Neural crest cell (in vitro differentiated cells): ENCODE measurements at places on chromosomes 16 and 17. TPM values are rescaled to one million over a fixed set of nuclear protein-coding genes. Genes with fewer than 3 reads are reported as not detected.

Gene KRTAP9-2
- total RNA-seq, result not detected in 2 replicates

Gene TPSAB1
- total RNA-seq, result not detected in 2 replicates

GRCh38 chr17:7223375-7223774 is 3.6 kb downstream of the ACADVL start:
- H3K27ac ChIP-seq, result no peak overlapping the region
- peaks cover 14% of the 10 kb centered on the region for H3K36me3 ChIP-seq
- peaks cover 27% of the 10 kb centered on the region for H3K27me3 ChIP-seq
- H3K4me1 ChIP-seq, result peaks cover 29% of the 10 kb centered on the region
- H3K4me3 ChIP-seq, result peak overlapping the region; percentile 98

- peaks cover 7% of the 10 kb centered on the region for H3K36me3 ChIP-seq
- H3K4me1 ChIP-seq, result peaks cover 26% of the 10 kb centered on the region
- H3K27ac ChIP-seq, result peak overlapping the region; percentile 72
- H3K27me3 ChIP-seq, result peaks cover 4% of the 10 kb centered on the region
- H3K4me3 ChIP-seq, result peak overlapping the region; percentile 94
These were observed 498 bp downstream of the LRRC37B start for GRCh38 chr17:32007463-32008298.

DNA sequence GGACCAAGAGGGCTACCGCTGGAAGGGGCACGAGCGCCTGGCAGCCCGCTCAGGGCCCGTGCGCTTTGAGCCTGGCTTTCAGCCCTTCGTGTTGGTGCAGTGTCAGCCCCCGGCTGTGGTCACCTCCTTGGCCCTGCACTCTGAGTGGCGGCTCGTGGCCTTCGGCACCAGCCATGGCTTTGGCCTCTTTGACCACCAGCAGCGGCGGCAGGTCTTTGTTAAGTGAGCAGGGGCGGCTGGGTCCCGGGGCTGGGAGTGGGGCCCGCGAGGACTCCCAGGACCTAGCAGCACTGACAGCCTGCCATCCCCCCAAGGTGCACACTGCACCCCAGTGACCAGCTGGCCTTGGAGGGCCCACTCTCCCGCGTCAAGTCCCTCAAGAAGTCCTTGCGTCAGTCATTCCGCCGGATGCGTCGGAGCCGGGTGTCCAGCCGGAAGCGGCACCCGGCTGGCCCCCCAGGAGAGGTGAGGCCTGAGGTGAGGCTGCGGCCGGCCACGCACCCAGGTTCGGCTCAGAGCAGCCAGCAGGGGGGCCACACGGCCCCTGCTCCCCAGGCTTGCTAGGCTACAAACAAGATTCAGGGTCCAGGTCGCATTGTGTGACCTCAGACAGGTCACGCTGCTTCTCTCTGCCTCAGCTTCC is 17.4 kb upstream of the MYO15B start:
- H3K36me3 ChIP-seq, result no peaks in the 10 kb centered on the region
- H3K27me3 ChIP-seq, result no peaks in the 10 kb centered on the region
- peaks cover 7% of the 10 kb centered on the region for H3K4me1 ChIP-seq
- DNase-seq, result no peak
- H3K27ac ChIP-seq, result no peak overlapping the region
- no peak overlapping the region for H3K4me3 ChIP-seq

DNA sequence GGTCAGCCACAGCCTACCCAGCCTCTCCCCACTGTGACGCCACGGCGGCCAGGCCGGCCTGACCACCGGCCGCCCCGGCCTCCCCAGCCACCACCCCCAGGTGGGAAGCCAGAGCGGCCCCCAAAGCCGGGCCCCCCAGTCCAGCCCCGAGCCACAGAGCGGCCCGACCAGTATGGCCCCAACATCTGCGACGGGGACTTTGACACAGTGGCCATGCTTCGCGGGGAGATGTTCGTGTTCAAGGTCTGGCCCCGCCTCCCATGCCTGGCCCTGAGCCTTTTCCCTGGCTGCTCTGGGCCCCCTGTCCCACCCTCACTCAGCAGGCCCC is 16.0 kb downstream of the MMP15 start:
- no peaks in the 10 kb centered on the region for H3K27me3 ChIP-seq
- H3K4me1 ChIP-seq, result no peaks in the 10 kb centered on the region
- DNase-seq, result no peak
- H3K27ac ChIP-seq, result no peak overlapping the region
- H3K36me3 ChIP-seq, result peaks cover 5% of the 10 kb centered on the region

GRCh38 chr17:68260051-68260762 is 12.4 kb downstream of the AMZ2 start:
- H3K4me1 ChIP-seq, result peaks cover 20% of the 10 kb centered on the region
- no peak overlapping the region for H3K4me3 ChIP-seq
- H3K27ac ChIP-seq, result no peak overlapping the region
- H3K27me3 ChIP-seq, result no peaks in the 10 kb centered on the region
- no peak for DNase-seq
- H3K36me3 ChIP-seq, result peaks cover 8% of the 10 kb centered on the region

DNA sequence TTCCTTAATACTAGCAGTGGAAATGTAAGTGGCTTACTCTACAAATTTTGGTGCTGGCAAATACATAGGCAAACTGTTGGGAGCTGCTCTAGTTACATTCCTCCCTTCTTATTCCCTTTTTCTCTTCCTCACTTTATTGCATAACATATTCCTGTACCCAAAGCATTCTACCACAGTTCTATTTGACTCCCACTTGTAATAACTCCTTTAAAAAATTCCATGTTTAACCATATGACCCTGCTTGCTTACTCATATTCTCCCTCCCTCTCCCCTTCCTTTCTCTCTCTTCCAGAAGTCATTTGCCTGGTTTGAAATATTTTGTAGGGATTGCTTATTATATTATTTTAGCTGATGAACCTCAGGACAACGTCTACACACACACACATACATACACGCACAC is 22.7 kb downstream of the NQO1 start:
- H3K4me1 ChIP-seq, result no peaks in the 10 kb centered on the region
- no peak for DNase-seq
- no peaks in the 10 kb centered on the region for H3K27me3 ChIP-seq
- H3K4me3 ChIP-seq, result no peak overlapping the region

DNA sequence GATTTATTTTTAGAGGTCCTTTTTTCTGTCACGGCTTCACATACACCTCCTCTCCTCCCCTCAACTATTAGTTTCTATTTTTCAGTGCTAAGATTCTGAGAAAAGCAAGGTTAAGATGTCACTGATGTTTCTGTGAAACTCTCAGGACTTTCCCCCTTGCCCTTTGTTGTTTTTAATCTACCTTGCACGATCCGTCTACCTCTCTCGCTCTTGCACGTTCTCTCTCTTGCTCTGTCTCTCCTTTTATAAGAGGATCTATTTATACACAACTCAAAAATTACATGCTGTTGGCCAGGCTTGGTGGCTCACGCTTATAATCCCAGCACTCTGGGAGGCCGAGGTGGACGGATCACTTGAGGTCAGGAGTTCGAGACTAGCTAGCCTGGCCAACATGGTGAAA is 43.6 kb downstream of the RPA1 start:
- H3K36me3 ChIP-seq, result peaks cover 6% of the 10 kb centered on the region
- H3K27ac ChIP-seq, result no peak overlapping the region
- H3K4me1 ChIP-seq, result no peaks in the 10 kb centered on the region
- no peak for DNase-seq
- no peak overlapping the region for H3K4me3 ChIP-seq
- no peaks in the 10 kb centered on the region for H3K27me3 ChIP-seq

GRCh38 chr16:23355106-23355670 is 53.1 kb downstream of the SCNN1B start:
- H3K4me1 ChIP-seq, result no peaks in the 10 kb centered on the region
- no peaks in the 10 kb centered on the region for H3K36me3 ChIP-seq
- DNase-seq, result no peak
- no peak overlapping the region for H3K27ac ChIP-seq

DNA sequence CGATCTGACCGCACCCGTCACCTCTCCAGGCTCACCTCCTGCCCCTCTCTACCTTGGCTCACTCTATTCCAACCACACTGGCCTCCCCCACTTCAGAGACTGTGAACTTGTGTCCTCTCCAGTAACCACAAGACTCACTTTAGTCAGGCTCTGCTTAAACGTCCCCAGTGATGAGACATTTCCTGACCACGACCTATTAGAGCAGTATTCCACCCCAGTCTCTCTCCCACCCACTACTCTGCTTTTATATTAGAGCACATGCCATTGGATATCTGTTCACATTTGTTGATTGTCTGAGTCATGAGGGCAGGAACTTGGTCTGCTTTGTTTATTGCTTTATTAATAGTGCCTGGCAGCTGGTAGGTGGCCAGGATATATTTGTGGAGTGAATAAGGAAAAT is 20.1 kb downstream of the COX11 start:
- no peaks in the 10 kb centered on the region for H3K4me1 ChIP-seq
- H3K27ac ChIP-seq, result no peak overlapping the region
- H3K27me3 ChIP-seq, result no peaks in the 10 kb centered on the region
- H3K4me3 ChIP-seq, result no peak overlapping the region
- H3K36me3 ChIP-seq, result peaks cover 24% of the 10 kb centered on the region

- H3K4me3 ChIP-seq, result peak overlapping the region; percentile 35
- peaks cover 28% of the 10 kb centered on the region for H3K27me3 ChIP-seq
- DNase-seq, result peak; percentile 25
- H3K4me1 ChIP-seq, result peaks cover 18% of the 10 kb centered on the region
- H3K36me3 ChIP-seq, result no peaks in the 10 kb centered on the region
These were observed 115.6 kb upstream of the CDH5 start for GRCh38 chr16:66250686-66251431.

- no peak overlapping the region for H3K4me3 ChIP-seq
- no peaks in the 10 kb centered on the region for H3K27me3 ChIP-seq
- H3K27ac ChIP-seq, result no peak overlapping the region
- peaks cover 7% of the 10 kb centered on the region for H3K36me3 ChIP-seq
These were observed 30.1 kb downstream of the IFT140 start for GRCh38 chr16:1581804-1582203.

DNA sequence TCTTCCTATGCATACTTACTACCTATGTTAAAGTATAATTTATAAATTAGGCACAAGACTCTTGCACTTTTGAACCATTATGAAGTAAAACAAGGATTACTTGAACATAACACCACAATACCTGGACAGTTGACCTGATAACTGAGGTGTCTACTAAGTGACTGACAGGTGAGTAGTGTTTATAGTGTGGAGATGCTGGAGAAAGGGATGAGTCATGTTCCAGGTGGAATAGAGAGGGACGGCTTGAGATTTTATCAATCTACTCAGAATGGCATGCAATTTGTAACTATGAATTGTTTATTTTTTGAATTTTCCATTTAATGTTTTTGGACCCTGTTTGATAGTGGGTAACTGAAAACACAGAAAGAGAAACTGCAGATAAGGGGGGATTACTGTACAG is 287.6 kb downstream of the MAP2K6 start:
- H3K27ac ChIP-seq, result no peak overlapping the region
- H3K4me1 ChIP-seq, result no peaks in the 10 kb centered on the region

GRCh38 chr16:54050459-54051210 is 236.0 kb downstream of the IRX3 start:
- H3K4me3 ChIP-seq, result peak overlapping the region; percentile 20
- H3K27ac ChIP-seq, result no peak overlapping the region
- H3K4me1 ChIP-seq, result peaks cover 27% of the 10 kb centered on the region

- H3K4me1 ChIP-seq, result no peaks in the 10 kb centered on the region
- H3K27ac ChIP-seq, result no peak overlapping the region
- DNase-seq, result no peak
- no peaks in the 10 kb centered on the region for H3K27me3 ChIP-seq
These were observed 7.1 kb downstream of the ASPA start for GRCh38 chr17:3482852-3483251.

DNA sequence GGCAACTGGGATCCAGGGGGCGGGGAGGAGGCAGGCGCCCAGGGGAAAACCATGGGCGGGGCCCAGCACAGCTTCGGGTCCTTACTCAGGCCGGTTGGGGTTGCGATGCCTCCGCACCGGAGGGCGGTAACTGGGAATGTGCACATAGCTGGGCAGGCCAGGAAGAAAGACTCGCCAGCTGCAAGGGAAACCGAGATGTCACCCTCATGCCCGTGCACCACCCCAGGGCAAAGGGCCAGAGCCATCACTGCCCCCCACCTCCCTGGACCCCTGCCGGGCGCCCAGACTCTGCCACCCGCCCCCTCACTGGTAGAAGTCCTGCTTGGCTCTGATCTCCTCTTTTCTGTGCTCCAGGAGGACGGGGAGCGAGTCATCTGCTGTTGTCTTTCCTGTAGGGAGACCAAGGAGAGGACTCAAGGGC is 6.7 kb downstream of the ALOX12B start:
- H3K4me3 ChIP-seq, result peak overlapping the region; percentile 41

DNA sequence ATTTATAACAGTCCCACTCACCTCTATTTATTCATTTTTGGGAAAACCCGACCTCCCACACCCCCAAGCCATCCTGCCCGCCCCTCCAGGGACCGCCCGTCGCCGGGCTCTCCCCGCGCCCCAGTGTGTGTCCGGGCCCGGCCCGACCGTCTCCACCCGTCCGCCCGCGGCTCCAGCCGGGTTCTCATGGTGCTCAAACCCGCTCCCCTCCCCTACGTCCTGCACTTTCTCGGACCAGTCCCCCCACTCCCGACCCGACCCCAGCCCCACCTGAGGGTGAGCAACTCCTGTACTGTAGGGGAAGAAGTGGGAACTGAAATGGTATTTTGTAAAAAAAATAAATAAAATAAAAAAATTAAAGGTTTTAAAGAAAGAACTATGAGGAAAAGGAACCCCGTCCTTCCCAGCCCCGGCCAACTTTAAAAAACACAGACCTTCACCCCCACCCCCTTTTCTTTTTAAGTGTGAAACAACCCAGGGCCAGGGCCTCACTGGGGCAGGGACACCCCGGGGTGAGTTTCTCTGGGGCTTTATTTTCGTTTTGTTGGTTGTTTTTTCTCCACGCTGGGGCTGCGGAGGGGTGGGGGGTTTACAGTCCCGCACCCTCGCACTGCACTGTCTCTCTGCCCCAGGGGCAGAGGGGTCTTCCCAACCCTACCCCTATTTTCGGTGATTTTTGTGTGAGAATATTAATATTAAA is 638 bp upstream of the TMEM88 start:
- no peak overlapping the region for H3K27ac ChIP-seq
- DNase-seq, result no peak
- H3K27me3 ChIP-seq, result peaks cover 10% of the 10 kb centered on the region
- peaks cover 10% of the 10 kb centered on the region for H3K4me1 ChIP-seq
